ENCODE measurements at places on chromosomes 13 and 19.
A peak's percentile ranks its signal among the peaks of the same experiment; 100 is the strongest.

DNA sequence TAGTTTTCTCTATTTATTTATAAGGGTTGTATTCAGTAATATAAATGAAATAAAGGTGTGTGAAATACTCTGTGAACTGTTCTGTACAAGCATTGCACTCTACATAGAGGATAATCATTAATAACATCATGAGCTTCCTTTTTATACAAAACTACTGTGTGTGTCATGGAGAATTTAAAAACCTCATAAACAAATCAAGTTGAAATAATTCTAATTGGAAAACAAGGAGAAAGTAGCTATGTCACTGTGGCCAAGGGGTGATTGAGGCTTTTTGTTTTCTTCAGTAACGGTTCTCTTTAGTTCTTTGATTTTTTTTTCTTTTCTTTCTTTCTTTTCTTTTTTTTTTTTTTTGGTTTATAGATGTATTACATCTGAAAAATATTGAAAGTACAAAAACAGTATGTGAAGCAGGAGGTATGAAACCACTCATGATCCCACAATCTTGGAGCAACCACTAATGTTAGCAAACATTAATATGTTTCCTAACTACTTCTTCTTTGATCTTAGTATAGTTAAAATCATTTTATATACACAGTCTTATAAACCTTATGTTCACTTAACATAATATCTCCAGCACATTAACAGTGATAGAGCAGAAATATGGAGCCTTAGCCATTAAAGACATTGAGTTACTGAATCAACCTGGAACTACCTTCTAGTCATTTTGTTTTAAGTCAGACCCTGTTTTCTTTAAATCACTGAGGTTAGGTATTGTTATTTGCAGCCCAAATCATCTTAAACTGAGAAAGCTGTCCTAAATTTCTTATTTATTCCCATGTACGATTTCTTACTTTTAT is 45.4 kb downstream of the WDFY2 start:
- DNase-seq, result no peak

DNA sequence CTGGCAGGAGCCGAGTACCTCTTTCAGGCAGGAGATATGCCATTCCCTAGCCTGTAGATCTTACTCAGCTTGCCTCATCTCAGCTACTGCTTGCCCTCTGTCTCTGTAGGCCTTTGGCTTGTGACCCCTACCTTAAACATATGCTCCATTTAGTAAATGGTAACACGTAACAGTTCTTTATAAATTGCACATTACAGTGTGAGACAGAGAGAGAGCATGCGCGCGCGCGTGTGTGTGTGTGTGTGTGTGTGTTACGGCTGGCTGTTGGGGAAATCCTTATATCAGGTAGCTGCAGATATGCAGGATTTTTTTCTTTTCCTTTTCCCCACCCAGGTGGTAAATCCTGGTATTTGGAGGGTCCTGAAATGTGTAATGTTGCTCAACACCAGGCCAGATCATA is 4.2 kb downstream of the SPINT2 start:
- DNase-seq, result peak; percentile 82

- DNase-seq, result no peak
These were observed 186.9 kb upstream of the STARD13 start for GRCh38 chr13:33472446-33472845.

DNA sequence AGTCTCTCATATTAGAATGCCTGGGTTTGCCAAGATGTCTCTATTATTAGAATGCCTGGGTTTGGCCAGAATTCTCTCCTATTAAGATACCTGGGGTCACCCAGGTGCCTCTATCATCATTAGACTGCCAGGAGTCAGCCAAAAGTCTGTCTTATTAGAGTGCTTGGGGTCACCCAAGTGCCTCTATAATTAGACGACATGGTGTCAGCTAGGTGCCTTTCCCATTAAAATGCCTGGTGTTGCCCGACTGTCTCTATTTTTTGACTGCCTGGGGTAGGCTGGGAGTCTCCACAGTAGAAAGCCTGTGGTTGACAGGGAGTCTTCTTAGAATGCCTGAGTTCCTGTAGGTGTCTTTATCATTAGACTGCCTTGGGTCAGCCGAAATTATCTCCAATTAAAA is 1536.6 kb downstream of the UQCRFS1 start:
- DNase-seq, result no peak

DNA sequence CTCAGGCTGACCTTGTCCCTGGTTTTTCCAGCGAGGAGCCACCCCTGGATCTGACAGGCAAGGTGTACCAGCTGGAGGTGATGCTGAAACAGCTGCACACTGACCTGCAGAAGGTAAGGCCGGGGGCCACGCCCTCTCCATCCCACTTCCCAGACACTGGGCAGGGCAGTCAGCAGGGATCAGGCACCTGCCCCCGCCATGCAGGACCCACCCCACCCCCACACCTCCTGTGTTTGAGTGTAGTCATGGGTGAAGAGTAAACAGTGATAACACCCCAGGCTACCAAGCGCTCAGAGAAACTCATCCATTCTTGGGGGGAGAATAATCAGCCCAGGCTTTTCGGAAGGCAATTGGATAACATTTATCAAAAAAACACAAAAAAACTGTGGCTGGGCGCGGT is 19.9 kb downstream of the DPF1 start:
- DNase-seq, result no peak

GRCh38 chr19:12969292-12969988 is at the start of gene DAND5:
Gene DAND5, plus strand, starts transcription at chr19:12969576. Its CDS starts 85 bp downstream, at chr19:12969661.
- DNase-seq, result no peak

- DNase-seq, result no peak
These were observed 907.2 kb downstream of the PCDH9 start for GRCh38 chr13:66322936-66323335.

GRCh38 chr19:33399081-33399744 is 25.7 kb downstream of the CEBPG start:
- no peak for DNase-seq

- no peak for DNase-seq
These were observed 193.3 kb upstream of the ZNF536 start for GRCh38 chr19:30178721-30179402.

DNA sequence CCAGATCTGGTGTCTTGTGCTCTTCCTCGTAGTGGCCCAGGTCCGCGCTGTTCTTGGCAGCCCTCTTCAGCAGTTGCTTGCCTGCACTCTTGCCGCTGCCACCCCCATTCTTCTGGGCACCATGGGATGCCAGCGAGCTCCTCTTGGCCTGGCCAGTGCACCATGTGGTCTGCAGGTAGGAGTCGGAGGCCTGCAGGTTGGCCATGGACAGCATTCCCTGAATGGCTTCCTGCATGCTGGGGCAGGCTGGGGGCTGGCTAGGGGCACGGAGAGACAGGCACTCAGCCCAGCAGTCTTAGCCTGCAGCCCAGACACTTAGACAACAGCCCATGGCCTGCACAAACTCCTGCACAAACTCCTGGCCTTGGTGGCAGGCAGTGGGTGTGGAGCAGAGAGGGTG is 234.9 kb downstream of the TUBA3C start:
- DNase-seq, result no peak

DNA sequence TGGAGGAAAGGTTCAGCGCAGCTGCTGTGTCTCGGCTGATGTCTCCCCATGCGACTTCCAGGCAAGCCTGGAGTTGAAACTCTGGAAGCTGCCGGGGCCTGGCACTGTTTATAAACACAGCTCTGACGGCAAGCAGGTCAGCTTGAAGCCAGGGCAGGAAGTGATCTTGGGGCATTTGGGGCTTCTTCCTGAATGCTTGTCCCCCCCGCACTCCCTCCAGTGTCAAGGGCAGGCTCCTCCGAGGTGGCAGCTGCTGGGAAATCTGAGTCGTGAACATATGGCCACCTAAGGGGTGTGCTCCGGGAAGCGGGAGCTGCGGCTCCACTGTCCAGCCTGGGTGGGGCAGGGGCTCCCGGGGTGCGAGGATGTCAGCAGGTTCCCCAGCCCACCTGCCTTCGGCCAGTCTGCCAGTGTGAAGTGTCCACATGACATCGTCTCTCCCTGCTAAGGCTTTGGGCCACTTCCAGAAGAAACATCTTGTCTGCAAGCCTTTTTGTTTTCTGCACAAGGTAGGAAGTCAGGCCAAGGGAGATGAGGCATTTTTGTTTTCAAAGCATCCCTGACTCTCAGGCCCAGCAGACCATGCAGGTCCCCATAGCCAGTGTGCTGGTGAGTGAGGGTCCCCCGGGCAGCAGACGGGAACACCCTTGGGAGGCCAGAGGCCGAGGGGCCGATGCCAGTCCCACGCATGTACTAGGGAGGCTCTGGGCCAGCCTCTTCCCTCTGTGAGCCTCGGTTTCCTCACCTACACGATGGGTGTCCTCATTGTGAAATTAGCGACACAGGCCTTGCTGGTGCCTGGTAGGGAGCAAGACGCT is 2.7 kb downstream of the PIAS4 start:
- no peak for DNase-seq

- no peak for DNase-seq
These were observed 57.7 kb downstream of the POLR1D start for GRCh38 chr13:27679396-27679795.

DNA sequence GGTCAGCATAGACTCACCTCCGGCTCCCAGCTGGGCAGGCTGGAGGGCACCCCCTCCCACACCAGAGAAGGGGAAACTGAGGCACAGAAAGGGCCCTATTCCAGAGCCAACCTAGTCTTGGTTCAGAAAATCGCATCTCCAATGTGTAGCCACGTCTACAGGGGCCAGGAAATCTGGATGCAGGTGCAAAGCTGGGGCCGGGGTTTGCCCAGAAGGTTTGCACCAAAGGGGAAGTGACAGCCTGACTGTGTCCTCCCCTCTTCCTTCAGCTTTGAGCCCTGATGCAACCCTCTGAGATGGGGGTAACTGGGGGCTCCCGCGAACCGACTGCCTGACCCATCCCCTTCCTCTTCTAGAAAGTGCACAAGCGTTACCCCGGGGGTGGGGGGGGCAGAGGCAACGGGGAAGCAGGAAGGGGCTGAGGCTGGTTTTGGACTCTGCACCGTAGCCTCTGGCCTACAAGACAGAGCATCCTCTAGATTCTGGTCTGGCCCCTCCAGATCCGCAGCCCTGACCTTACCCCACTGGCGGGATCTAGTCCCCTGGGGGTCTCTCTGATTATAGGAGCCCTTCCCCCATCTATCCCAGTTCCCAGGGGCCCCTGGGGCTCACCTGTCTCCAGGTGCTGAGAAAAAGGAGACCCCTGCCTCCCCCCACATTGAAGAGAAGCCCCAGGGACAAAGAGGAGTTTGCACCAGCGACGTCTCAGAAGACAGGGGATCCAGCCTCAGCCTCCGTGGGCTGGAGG is 1.1 kb upstream of the ONECUT3 start:
- DNase-seq, result no peak

DNA sequence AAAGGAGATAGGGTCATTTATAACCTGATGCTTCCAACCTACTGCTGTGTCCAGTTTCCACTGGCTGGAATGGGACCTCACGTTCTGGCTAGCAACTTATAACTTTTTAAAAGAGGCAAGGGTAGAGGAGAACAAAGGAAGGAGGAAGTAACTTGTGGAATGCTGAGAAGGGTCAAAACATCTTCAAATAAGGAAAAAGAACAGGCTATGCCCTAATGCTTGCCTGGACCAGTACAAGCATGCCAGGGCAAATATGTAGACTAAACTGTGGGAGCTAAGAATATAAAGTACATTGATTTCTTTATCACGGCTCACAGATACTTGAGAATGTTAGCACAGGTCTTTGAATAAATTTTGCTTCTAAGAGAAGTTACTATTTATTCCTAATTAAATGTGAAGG is 1.5 kb upstream of the ZNF561 start:
- DNase-seq, result no peak

DNA sequence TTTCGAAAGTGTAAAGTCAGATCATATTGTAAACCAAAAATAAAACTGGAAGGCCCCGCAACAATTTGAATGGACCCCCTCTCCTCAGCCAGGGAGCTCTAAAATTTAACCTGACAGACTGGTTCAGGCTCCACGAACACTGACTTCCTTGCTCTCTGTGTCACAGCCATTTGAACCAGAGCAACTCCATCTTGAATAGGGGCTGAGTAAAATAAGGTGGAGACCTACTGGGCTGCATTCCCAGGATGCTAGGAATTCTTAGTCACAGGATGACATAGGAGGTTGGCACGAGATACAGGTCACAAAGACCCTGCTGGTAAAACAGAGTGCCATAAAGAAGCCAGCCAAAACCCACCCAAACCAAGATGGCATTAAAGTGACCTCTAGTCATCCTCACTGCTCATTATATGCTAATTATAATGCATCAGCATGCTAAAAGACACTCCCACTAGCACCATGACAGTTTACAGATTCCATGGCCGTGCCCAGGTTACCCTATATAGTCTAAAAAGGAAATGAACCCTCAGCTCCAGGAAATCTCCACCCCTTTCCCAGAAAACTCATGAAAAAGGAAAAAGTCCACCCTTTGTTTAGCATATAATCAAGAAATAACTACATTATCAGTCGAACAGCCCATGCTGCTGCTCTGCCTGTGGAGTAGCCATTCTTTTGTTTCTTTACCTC is 43.1 kb downstream of the RFXAP start:
- no peak for DNase-seq

- no peak for DNase-seq
These were observed 20.5 kb downstream of the NCAN start for GRCh38 chr19:19232261-19232721.

DNA sequence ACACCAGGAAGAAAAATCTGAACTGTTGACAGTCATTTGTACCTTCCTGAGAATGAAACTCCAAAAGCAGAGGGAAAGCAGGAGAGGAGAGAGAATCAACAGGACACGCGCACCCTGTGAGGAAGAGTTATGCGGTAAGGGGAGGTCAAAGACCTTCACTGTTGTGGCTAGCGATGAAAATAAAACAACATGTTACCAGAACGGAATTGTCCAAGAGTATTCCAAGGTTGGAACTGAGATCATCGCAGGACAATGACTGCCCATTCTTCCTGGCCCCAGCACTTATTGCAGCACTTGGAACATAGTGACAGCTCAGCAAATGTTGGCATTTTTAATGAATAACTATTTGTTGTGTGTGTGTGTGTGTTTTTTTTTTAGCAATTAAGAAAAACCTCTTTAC is 176.0 kb upstream of the TSC22D1 start:
- no peak for DNase-seq

GRCh38 chr19:1173159-1173844 is 766 bp downstream of the SBNO2 start:
- no peak for DNase-seq

DNA sequence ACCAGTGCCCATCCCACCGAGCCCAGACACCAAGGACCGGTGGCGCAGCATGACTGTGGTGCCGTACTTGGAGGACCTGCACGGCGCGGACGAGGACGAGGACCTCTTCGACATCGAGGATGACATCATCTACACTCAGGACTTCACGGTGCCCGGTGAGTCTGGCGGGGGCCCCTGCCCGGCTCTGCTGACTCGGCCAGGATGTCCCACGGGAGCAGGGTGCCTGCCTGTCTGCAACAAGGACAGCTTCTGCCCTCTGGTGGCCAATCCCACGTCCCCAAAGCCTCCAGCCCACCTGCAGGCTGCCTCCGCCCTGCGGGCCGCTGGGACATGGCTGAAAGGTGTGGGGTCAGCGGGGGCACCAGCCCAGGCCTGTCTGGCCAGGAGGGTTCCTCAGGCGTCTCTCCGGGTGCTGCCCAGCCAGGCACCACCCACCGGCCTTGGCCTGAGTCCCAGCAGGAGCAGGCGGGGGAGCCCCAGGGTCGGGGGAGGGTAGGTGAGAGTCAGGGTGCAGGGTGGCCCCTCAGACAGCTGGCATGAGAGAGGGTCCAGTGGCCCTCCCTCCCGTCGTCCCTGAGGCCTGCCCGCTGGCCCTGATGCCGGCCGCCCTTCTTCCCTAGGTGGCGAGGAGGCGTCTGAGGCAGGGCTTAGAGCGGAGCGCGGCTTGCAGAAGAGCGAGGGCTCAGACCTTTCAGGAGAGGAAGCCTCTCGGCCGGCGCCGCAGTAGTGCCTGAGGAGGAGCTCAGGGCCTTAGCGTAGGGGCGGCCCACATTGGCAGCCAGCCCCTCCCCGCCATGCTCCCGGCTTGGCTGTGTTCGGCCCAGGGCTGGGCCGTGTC is 14.6 kb downstream of the CBARP start:
- DNase-seq, result no peak

Data from Caki2 (cell line).